ENCODE measurements at places on chromosomes 7 and 10. TPM values are rescaled to one million over a fixed set of nuclear protein-coding genes. Genes with fewer than 3 reads are reported as not detected.

DNA sequence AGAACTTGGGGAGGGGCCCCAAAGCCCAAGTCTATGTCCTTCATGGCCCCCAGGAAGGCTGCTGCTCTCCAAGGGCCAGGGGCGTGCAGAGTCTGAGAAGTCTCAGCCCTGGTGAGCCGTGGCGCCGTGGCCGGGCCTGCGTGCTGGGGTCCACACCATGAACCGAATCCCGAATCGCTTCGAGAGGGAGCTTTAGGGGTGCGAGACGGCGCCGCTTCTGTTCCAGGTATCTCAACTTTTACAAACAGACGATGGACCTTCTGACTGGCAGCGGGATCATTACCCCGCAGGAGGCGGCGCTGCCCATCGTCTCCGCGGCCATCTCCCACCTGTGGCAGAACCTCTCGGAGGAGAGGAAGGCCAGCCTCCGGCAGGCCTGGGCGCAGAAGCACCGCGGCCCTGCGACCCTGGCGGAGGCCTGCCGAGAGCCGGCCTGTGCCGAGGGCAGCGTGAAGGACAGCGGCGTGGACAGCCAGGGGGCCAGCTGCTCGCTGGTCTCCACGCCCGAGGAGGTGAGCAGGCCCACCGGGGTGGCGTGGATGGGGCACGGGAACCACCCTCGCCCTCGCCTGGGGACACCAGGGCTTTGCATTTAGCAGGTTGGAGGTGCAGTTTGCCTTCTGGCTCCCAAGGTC lies 12.7 kb downstream of the STRA8 start:
- H3K27me3 ChIP-seq, result no peaks in the 10 kb centered on the region
- DNase-seq, result no peak
- no peak overlapping the region for H3K27ac ChIP-seq
- no peak overlapping the region for H3K4me3 ChIP-seq
- H3K36me3 ChIP-seq, result no peaks in the 10 kb centered on the region

The PTF1A gene
- total RNA-seq, result not detected

The LRRD1 gene
- 0.44 TPM for total RNA-seq

The HOXA6 gene
- not detected for total RNA-seq

- no peaks in the 10 kb centered on the region for H3K27me3 ChIP-seq
- peak; percentile 75 for DNase-seq
Observed at GRCh38 chr10:99845837-99846382, 63.5 kb downstream of the ABCC2 start.

- H3K4me1 ChIP-seq, result no peaks in the 10 kb centered on the region
- H3K27me3 ChIP-seq, result no peaks in the 10 kb centered on the region
- H3K27ac ChIP-seq, result no peak overlapping the region
- H3K4me3 ChIP-seq, result no peak overlapping the region
- no peak for DNase-seq
Observed at GRCh38 chr7:53101026-53101425, 65.6 kb downstream of the POM121L12 start.

- H3K27ac ChIP-seq, result no peak overlapping the region
- no peak overlapping the region for H3K4me3 ChIP-seq
- H3K36me3 ChIP-seq, result no peaks in the 10 kb centered on the region
Observed at GRCh38 chr7:42017349-42017986, 219.5 kb downstream of the GLI3 start.

DNA sequence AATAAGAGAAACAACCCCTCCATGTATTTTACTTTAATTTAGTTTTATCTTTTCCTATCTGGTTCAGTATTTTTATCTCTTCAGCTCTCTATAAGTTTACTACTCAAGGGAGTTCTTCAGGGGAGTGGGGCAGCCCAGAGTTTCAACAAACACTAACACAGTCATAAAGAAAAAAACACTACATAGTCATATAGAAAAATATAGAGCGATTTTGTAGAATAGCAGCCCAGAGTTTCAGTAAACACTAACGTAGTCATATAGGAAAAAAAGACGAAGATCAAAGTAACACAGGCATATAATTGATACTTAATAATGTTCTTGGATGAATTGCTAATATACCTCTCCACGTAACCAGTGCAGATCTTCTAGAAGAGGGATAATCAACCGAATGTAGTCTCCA lies 54.7 kb downstream of the PON1 start:
- no peaks in the 10 kb centered on the region for H3K4me1 ChIP-seq
- no peak for DNase-seq
- no peak overlapping the region for H3K4me3 ChIP-seq
- no peaks in the 10 kb centered on the region for H3K27me3 ChIP-seq
- H3K27ac ChIP-seq, result no peak overlapping the region
